ENCODE measurements at places on chromosomes 12 and 14.

DNA sequence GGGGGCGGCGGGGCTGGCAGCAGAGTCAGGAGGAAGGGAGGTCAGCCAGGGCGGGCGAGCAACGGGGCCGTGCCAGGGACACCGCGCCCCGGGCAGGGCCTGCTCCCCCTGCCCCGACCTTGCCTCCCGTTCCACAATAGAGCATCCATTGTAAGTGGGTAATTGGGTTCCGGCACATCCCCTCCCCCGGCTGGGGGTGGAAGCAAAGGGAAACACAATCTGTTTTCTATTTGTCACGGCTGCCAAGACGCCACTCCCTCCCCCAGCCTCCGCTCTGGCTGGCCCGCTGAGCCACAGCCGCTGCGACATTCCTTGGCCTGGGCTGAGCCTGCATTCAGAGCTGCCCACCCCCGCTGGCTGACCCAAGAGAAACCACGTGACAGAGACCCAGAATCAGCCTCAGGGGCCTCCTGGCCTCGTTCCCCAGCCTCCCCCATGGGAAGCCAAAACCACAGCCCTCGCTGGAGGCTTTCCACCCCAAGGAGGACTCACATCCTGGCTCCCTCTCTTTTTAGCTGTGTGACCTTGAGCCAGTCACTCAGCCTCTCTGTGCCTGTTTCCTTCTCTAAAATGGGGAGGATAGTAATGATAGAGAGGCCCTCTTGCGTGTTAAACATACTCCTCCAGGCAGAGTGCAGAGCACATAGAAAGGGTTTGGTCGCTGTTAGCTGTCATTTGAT lies 117.6 kb downstream of the SCARB1 start:
- DNase-seq, result peak; percentile 87

DNA sequence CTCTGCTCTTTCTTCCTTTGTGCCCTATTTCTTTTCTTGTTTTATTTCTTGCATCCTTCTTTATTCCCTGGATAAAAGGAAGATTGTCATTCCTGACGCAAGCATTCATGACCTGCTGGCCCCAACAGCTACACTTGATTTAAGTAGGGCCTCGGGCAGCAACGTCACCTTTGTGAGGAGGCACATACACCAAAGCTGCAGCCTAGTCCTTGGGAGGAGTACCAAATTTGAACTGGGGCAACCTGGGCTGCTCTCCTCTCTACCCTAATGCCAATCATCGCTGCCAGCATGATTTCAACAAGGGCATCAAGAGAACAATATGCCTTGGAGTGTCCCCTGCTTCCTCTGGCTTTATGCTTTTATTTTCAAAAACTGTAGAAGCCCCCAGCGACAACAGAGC lies 76.4 kb downstream of the C12orf50 start:
- no peak for DNase-seq

DNA sequence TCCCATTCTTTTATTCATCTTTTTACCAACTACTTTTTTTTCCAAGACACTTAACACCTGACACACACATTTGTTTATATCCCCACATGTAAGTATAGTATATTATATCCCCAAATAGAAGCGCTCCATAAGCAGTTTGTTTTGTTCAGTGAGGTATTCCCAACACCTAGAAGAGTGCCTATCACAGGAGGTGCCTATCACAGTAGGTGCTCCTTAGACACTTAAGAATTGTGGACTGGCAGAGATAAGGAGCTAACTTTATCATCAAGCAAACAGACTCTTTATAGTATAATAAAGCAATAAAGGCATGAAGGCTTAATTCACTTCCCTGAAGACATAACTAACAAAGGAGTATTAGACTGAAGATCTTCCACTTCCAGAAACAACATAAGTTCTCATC lies 29.1 kb downstream of the OSBPL8 start:
- DNase-seq, result no peak

GRCh38 chr14:23365732-23366425 lies 907 bp upstream of the EFS start:
- DNase-seq, result no peak

DNA sequence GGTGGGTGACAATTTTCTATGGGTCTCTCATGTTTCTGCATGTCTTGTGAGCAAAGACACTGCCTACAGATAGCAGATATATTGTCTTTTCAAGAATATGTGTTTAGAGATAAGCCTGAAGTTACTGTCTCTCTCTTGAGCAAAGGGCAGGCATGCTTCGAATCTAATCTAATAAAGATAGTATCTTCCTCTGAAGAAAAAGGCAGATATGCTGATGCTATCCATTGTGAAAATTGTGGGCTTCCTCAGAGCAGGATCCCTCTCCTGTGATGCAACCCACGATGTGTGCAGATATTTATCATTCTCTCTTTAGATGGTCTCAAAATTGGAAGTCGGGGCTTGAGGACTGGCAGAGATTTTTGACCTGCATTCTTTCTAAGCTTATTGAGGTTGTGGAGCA lies 187.0 kb downstream of the DACT1 start:
- no peak for DNase-seq
